ENCODE measurements at places on chromosomes 12 and 14.

DNA sequence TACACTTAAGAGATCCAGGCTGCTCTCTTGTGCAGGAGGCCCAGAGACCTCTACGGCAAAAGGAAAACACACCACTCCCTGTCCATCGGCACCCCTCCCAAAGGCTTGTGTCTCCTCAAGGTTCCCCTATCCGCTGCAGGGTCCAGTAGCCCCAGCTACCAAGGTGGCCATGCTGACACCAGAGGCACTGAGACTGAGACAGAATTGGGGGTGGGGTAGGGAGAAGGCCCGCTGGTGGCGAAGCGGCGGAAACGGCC, 590 bp downstream of the DDIT3 start:
- no peak for DNase-seq

GRCh38 chr12:97659117-97659880, 196.7 kb downstream of the RMST start:
- DNase-seq: no peak

DNA sequence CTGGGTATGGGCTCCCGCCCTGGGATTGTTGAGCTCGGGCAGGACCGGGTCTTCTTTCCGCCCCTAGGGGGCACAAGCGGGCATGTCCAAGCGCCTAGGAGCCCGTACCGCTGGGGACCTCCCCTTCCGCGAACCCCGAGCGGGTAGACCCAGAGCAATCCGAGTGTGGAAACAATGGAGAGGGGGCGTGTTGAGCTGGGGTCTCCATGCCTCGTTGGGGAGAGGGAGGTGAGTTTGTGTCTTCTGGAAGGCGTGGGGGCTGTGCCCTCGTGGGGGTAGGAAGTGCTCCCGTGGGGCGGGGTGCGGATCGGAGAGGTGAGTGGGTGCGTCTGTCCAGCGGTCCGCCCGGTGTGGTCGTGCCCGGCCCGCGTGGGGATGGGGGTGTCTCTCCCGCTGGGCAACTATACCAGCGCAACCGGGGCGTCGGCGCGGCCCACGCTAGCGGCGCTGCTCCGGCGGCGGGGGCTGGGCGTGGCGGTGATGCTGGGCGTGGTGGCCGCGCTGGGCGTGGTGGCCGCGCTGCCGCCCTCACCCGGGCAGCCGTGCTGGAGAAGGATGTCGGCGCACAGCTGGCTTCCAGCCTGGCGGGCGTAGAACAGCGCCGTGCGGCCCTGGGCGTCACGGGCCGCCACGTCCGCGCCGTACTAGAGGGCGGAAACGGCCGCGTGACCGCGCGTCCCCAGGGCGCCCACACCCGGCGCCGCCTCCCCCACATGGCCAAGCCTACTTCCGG, 12.2 kb downstream of the AGAP2 start:
- DNase-seq: peak; percentile 92

DNA sequence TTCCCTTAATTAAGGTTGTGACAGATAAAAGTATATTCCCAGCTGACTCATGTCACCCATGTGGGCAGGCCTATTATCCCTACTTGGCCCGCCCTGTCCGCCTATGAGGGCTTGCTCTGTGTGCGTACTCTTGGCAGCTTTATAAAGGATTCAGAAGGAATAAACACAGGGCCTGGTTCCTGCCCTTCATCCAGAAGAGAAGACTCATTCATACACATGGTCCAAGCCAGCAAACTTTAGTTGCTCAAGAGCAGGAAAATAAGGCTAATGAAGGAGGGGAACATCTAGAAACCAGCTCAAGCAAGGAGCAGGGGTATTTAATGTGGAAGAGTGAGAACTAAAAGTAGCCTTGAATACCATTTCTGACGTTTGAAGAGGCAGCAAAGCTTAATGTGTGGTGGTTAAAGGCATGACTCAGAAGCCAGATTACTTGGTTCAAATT, 141.9 kb downstream of the CRADD start:
- peak; percentile 82 for DNase-seq

DNA sequence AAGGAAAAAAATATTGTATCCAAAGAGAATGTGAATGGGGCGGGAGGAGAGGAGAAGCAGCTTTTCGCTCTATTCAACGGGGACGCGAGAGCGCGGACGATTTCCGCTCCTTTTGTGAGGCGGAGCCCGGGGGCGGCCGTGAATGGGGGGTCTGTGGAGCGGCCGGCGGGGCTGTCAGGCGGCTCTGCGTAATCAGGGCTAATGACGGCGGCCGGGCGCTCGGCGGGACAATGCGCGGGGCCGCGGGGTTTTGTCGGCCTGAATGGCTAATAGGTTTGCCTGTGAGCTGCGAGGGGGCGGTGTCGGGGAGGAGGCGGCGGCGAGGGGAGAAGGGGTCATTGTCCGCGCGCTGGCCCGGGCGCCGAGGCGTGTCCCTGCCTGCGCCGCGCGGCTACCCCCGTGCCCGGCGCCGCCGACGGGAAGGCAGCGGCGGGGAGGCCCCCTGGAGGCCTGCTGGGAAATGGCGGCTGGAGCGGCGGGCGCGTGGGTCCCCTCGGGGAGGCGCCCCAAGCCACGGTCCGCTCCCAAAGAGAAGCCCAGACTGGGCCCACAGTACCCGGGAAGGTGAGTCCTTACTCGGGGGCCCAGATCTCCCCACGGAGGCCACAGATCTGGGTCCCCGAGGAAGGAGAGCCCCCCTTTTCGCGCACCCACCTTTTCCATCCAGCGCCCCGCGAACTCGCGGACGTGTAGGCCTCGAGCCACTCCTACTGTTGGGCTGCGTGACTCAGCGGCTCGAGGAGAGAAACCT, 6.0 kb downstream of the SIX6 start:
- DNase-seq: peak; percentile 57

GRCh38 chr14:92597906-92598905, 84.6 kb downstream of the RIN3 start:
- no peak for DNase-seq

DNA sequence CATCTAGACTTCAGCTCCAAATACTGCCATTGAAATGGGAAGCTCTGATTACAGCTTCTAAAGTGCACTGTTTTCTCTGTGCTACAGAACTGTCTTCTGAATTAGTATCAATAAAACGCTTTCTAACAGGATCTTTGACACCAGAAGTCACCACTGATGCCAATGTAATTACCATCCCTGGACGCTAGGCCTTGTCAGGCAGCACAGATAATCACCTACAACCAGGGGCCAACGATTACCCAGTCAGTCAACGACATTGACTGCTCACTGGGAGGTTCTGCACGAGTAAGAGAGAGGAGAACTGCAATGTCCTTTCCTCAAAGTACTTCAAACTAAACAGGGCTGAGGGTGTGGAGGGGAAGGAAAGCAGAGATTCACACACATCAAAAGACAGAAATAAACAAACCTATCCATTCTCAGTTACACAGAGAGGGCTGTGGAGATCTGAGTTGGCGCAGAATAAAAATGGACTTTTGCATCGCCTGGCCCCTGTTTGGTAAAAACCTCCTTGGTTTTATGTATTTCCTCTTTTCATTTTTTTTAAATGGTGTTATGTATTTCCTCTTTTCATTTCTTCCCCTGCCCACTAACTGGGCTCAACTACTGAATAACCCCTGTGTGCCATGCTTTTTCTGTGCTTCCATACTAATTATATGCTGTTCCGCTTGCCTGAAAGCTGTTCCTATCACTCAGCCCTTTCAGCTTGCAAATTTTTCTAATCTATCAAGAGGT, 492.2 kb downstream of the APAF1 start:
- DNase-seq: no peak

DNA sequence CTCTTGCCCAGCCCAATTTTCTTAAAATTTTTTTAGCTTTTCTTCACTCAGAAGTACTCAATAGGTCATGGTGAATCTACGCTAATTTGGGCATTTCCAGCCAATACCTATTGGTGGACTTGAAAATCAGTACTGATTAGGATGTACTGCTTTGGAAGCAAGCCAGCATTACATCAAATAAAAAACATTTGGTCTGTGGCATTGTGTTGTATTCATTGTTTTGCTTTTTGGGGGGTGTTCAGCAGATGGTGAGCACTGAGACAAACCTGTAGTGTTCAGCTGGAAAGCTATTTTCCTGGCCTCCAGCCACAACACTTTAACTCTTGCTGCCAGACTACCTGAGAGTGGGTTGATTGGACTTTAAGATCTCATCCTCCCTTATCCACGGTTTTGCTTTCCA, 4.0 kb downstream of the MAPKAPK5 start:
- DNase-seq: no peak

DNA sequence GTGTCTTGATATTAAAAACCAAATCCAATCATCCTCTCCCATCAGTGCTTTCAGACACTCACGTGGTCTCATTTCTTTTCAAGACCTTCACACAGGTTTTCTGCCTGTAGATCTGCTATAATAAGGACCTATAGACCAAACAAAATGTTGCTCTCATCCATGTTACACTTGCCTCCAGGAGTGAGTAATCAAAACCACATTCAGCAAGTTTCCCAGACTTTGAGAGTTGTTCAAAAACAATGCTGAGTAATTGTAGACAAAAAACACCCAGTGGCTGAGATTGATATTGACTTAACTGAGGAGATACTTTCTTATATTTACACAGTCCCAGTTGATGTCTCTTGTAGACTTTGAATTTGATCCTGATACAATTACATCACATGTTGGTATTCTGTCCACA, 383.1 kb downstream of the TMEM132D start:
- no peak for DNase-seq

- no peak for DNase-seq
These were observed 66.4 kb downstream of the CHST11 start for GRCh38 chr12:104522985-104523722.

GRCh38 chr12:27524839-27525753, 1.1 kb downstream of the PPFIBP1 start:
- no peak for DNase-seq

GRCh38 chr12:105616971-105617540, 286.6 kb downstream of the C12orf75 start:
- DNase-seq: no peak

DNA sequence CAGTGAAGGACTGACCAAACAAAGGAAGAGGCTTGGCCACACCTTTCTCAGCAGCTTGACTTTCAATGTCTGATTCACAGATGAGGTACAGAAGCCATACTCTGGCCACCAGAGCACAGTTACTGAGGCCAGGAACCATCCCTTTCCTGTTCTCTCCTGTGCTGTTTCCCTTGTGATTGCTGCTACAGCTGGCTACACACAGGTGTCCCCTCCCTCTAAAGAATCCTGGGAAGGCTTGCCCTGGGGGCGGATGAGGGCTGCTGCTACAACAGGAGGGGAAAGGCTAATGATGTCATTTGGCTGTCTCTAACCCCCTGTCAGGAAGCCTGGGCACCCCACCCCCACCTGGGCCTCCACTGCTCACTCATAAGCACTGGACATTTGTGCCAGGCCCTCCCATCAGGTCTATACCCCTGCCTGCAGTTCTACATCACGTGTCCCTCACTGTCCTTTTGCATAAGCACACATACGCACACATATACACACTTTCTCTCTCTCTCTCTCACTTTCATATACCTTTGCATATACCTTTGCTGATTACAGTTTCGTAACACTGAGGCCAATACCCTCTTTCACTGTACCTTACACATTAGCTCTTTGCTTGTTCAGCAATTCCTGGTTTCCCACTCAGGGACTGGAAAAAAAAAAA, 41.4 kb downstream of the PRPF40B start:
- no peak for DNase-seq

DNA sequence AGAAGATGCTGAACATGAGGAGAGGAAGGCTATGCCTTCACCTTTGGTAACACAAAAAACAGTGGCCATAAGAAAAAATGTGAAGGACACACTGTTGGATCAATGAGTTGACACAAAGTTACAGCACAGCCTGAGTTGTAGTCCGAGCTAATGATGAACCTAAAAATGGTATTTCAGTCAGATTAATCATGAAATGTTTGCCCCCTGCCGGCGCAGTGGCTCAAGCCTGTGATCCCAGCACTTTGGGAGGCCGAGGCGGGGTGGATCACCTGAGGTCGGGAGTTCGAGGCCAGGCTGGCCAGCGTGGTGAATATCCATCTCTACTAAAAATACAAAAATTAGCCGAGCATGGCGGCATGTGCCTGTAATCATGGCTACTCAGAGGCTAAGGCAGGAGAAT, 1.3 kb upstream of the CAPRIN2 start:
- peak; percentile 57 for DNase-seq

GRCh38 chr12:11739980-11740577, 90.6 kb downstream of the ETV6 start:
- DNase-seq: no peak

GRCh38 chr12:12376646-12377448, 20.0 kb downstream of the BORCS5 start:
- no peak for DNase-seq

- DNase-seq: no peak
These were observed 10.7 kb downstream of the IFT81 start for GRCh38 chr12:110134691-110135411.

DNA sequence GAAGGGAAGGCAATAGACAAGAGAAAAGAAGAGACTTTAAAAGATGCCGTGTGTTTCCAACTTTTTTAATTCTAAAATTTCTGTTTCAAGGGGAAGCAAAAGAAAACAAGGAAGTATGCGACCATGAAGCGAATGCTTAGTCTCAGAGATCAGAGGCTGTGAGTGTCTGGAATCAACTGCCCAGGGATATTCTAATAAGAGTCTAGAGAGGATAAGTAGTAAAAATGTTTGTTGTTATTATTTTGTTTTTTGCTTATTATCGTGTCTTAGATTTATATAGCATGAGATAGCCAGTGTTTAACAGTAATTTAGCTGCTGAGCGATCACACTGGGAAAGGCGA, 421 bp downstream of the FCF1 start:
- no peak for DNase-seq

- DNase-seq: peak; percentile 94
These were observed at the start of gene LRRK2 for GRCh38 chr12:40224439-40225291. TSS of gene LRRK2 (plus strand) at chr12:40224997. CDS start at chr12:40225132, 135 bp downstream.

GRCh38 chr12:113368331-113368730, 9.9 kb downstream of the PLBD2 start:
- DNase-seq: no peak

- no peak for DNase-seq
These were observed 3.7 kb upstream of the IKZF4 start for GRCh38 chr12:56017181-56017580.

DNA sequence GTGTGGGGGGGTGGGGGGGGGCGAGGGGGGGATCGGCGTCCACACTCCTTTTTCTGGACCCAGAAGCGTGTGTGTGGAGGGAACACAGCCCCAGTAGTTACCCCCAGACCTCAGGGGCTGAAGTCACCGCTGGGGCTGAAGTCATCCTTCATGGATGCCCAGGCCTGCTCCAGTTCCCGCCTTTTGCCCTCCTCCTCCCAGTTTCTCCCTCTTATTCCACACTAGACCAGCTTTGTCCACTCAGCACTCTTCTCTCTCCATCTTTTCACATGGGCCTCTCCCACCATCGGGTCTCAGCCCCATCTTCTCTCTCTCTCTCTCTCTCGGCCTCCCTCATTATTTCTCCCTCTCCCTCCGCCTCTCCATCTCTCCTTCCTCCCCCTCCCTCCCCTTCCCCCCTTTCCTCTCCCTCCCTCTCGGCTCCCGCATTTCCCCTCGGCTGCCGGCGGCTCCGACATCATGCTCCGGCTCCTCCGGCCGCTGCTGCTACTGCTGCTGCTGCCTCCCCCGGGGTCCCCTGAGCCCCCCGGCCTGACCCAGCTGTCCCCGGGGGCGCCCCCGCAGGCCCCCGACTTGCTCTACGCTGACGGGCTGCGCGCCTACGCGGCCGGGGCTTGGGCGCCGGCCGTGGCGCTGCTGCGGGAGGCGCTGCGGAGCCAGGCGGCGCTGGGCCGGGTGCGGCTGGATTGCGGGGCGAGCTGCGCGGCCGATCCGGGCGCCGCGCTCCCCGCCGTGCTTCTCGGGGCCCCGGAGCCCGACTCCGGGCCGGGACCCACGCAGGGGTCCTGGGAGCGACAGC, at the start of gene P3H3:
Gene P3H3 (plus strand): TSS at position 426 of the 799 bp plus-strand sequence. CDS start 34 bp downstream, at position 460.
- DNase-seq: no peak

GRCh38 chr14:71675126-71675899, 256.9 kb upstream of the RGS6 start:
- no peak for DNase-seq

- DNase-seq: no peak
These were observed 163.5 kb downstream of the DIO2 start for GRCh38 chr14:80047761-80048160.

GRCh38 chr14:86168371-86168770, 638.4 kb downstream of the FLRT2 start:
- DNase-seq: no peak

All from right cardiac atrium (tissue), 5 donors.